ENCODE measurements at places on chromosomes 1 and 21.

DNA sequence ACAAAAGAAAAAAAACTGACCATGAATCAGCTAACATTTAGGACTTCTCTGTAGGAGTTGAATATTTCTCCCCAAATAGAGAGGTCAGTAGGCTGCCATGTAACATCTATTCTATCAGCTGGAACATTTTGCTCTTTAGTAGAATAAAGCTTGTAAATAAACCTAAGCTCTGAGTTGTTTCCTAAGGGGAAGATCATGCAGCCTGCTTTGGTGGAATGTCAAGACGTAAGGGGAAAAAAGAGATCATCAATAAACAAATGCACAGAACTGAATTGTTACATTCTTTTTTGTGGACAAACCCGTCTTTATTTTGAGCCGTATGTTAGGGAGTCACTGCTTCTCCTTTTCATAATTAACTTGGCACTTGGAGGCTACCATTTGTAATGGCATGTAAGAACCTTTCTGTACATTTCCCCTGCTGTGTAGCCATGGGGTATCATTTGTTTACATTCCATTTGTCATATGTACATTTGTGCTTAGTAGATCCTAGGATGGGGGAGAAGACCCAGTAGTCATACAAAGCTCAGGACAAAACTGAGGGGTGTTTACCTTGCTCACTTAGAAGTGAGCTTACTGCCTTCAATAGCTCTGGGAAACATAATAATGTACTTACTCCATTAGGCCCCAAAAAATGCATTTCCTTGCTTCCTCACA lies 10.8 kb upstream of the PALMD start:
- DNase-seq: no peak

GRCh38 chr1:27306892-27307761 lies 14.8 kb upstream of the TMEM222 start:
- no peak for DNase-seq

- no peak for DNase-seq
Observed at GRCh38 chr1:60822252-60822651, 260.1 kb upstream of the NFIA start.

- DNase-seq: no peak
Observed at GRCh38 chr1:231016234-231016633, 23.8 kb downstream of the FAM89A start.

- DNase-seq: peak; percentile 47
Observed at GRCh38 chr1:6495041-6495441, 3.6 kb upstream of the PLEKHG5 start.

DNA sequence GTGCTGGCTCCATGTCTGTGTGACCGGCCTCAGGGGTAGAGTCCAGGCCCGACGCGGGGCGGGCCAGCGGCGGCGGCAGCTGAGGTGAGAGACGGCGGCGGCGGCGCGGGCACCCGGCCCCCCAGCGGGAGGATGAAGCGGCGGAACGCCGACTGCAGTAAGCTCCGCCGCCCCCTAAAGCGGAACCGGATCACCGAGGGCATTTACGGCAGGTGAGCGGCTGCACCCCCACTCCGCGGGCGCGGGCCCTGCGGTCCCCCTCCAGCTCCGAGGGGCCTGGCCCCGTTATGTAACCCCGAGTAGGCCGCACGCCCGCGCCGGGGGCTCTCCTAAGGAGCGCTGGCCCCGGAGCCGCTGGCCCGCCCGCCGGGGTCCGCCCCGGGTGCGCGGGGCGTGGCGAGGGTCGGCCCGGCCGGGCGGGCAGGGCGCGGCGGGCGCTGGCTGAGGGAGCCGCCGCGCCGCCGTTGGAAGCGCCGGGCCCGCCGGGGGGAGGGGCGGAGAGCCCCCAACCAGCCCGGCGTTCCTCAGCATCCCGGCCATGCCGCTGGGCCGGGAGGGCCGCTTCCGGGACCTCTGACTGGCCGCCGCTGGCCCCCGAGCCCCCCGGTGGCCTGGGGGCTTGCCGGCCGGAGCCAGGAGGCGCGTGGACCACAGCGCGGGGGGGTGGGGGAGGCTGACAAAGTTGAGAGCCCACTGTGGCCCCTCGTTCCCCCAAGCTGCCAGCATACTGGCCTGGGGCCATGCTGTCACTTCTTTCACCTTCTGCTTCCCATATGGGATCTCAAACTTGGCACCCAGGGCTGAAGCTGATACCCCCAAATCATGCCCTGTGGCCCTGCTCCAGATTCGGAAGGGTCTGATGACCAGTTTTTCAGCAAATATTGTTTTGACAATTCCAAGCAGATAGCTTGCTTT lies 527 bp downstream of the MACO1 start:
- DNase-seq: no peak

DNA sequence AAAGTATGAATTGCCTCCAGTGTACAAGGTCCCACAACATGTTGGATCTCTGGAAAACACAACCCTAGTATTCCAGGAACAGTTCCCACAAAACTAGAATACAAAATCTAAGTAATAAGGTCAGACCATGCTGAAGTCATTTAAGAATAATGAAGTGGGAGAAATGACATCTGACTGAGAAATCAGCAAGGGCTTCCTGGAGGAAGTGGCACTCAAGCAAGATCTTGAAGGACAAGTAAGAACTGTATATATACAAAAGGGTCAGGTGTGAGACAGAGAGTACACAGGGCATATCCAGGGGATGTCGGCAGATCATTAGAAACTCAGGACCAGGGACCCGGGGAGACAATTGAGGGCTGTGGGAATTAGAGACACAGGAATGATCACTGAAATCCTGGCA lies 18.7 kb downstream of the MIS18A start:
- no peak for DNase-seq

DNA sequence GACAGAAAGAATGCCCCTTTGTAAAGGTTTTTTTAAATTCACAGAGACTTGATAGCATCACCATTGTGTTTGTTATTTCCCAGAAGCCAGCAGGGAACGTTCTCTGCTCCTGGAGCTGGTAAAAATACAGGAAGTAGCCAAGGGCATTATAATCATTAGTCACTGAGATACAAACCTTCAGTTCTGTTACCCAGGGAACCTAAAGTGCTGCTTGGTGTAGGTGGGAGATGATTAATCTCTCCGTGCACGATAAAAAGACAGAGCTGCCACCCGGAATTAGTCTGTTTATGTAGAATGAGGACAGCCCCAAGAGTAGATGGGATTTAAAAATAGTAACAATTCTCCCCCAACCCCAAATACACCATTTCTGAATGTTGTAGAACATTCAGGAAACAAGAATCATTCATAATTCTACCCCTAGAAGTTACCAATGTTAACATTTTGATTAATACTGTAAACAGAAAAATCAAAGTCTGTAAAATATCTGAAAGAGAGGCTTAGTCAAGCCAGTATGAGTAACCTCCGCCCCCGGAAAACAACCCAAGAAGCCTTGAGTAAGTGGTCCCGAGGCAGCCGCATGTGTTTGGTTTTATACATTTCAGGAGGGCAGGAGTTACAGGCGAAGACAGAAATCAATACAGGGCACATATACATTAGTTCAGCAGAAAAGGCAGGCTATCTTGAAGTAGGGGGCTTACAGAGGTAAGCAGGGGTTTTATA lies 45.3 kb upstream of the CTBS start:
- no peak for DNase-seq

DNA sequence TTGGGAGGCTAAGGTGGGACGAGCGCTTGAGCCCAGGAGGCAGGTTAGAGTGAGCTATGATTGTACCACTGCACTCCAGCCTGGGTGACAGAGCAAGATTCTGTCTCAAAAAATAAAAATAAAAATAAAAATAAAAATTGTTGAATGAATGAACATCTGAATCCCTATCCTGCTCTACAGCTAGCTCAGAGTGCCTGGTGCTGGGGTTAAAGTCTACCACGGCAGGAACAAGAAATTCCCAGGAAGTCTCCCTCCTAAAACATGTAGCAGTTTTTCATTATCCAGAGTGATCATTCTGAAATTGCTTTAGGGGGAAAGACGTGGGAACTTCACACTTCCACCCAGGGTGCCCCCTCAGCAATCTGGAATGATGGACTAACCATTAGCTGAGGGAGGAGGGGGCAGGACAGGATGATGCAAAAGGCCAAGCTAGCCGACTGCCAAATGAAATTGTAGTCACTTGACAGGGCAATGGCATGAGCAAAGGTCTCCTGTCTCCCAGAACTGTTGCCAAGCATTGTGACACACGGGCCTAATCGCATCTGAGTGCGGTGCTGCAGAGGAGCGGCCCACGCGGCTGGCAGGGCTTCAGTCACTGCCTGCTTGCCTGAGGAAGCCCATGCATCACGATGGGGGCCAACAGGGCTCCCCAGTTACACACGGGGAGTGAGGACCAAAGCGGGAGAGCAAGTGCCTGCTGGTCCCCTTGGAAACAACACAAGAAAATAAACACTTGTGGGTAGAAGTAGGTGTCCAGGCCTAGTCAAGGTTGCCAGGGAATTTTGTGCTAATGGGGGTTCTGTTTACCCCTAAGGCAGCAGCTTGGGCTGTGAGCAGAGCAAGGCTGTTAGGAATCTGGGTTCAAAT lies 85.7 kb downstream of the NENF start:
- DNase-seq: no peak
